ENCODE measurements at places on chromosomes 6 and 20.

DNA sequence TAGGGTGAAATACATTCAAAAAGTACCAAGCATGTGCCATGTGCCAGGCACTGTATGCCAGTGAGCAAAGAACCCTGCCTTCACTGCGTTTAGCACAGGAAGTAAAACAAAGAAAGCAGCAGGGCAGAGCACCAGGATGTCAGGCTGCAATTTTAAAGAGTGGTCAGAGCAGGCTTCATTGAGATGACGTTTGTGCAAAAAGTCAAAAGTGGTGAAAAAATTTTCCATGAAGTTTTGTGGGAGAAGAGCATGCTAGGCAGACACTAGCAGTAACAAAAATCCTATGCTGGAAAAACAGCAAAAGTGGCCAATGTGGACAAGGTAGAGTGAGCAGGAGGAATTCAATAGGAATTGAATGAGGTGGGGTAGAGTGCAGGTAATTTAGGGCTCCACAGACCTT is 31.3 kb downstream of the AKIRIN2 start:
- no peak overlapping the region for H3K4me3 ChIP-seq
- peak overlapping the region; percentile 75 for H3K27ac ChIP-seq
- peaks cover 8% of the 10 kb centered on the region for H3K4me1 ChIP-seq

DNA sequence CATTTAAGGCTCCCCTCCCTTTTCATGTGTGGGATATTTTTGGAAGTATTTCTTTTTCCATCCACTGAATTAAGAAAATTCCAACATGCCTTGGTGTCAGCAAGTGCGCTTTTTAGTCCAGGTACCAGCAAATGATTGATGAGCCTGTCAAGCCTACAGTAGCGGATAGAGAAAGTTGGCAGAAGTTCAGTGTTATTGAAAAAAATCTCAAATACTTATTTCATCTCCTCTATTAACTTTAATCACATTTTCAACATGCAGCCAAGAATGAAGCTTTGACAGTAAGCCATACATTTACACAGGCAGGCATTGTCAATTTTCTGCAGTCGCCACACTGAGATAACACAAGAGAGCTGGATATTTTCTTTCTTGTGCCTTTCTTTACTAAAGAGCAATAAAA is 50.4 kb downstream of the BLOC1S5 start:
- no peaks in the 10 kb centered on the region for H3K27me3 ChIP-seq
- DNase-seq = no peak
- H3K36me3 ChIP-seq = peaks cover 4% of the 10 kb centered on the region
- H3K4me3 ChIP-seq = no peak overlapping the region

DNA sequence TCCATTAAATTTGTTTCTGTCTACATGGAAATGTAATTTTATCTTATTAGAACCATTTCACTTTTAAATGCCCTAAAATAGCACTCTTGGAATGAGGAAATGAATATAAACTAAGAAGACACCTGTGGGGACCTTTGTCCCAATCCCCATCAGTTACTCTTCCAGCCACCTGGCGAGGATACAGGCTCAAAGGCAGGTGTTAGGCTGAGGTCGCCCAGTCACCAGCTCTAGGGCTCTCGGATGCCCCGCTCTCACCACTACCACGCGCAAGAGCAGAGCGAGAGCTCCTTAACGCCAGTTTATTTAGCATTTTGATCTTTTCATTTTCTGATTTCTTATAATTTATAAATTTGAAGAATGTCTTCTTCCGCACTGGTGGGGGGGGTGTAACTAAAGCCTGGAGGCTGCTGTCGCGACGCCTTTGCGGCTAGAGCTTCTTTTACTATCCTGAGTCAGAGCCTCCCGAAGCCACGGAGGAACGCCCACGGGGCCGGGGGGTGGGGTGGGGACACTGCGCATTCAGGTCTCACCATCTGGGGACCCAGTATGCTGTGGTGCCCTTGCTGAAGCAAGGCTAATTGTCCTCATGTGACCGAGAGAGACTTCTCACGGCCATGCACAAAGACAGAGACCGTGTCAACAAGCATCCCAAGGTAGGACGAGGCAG is 38.7 kb upstream of the AFDN start:
- no peaks in the 10 kb centered on the region for H3K4me1 ChIP-seq
- DNase-seq = no peak
- H3K4me3 ChIP-seq = no peak overlapping the region

DNA sequence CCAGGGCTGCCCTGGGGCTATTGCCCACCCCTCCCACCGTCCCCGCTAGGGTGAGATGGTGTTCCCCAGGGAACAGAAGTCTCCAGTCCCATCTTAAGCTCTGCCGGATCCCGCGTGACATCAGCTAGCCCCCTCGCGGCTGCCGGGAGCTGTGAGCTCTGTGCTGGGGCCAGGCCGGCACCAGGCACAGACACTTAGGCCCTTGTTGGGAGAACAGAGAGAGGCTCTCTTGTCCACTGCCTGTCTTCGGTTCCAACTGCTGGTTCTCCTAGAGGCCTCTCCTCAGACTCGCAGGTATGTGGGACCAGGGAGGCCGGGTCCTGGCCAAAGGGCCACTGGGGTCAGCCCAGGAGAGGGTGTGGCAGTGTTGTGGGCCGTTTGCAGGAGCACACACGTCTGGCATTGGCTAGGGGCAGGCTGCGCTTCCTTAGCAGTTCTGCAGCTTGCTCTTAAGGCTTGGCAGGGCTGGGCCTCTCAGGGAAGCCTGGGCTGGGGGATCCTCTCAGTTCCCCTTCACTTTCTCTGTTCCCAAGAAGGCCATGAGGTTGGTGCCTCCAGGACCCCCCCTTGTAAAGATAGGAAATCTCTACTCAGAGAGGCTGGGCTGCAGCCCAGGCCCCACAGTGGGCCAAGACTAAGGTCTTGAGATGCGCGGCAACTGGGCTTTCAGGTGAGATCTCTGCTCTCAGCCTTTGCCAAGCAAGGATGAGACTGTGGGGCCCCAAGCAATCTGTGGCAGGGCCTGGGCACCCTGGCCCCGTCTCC is 6.3 kb downstream of the SGK2 start:
- no peaks in the 10 kb centered on the region for H3K27me3 ChIP-seq
- no peak overlapping the region for H3K4me3 ChIP-seq

DNA sequence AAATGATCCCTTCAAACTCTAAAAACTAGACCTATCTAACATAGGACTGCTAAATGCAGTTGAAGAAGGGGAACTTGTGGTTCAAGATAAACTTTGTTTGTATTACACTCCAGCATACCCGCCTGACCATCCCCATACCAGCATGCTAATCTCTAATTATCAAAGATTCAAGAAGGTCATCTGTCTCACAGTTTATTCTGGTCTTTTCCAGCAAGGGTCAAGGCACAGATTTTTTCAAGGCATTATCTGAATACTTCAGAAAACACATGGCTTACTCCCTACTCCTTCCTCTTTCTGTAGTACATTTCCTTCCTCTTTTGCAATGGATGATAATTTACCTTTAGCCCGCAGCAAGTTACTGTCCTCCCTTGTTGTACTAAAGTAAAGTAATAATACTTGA is 174.1 kb downstream of the PKHD1 start:
- no peak for DNase-seq
- H3K4me3 ChIP-seq = no peak overlapping the region
- H3K27ac ChIP-seq = no peak overlapping the region
- H3K27me3 ChIP-seq = peaks cover 10% of the 10 kb centered on the region
- no peaks in the 10 kb centered on the region for H3K4me1 ChIP-seq

- peaks cover 14% of the 10 kb centered on the region for H3K27me3 ChIP-seq
- no peaks in the 10 kb centered on the region for H3K36me3 ChIP-seq
- H3K4me3 ChIP-seq = no peak overlapping the region
- H3K27ac ChIP-seq = no peak overlapping the region
- H3K4me1 ChIP-seq = no peaks in the 10 kb centered on the region
Measured at GRCh38 chr20:12984069-12984765, 24.6 kb upstream of the SPTLC3 start.

GRCh38 chr6:123551939-123552707 is 84.6 kb downstream of the TRDN start:
- DNase-seq = no peak
- H3K4me3 ChIP-seq = no peak overlapping the region
- H3K27ac ChIP-seq = no peak overlapping the region

DNA sequence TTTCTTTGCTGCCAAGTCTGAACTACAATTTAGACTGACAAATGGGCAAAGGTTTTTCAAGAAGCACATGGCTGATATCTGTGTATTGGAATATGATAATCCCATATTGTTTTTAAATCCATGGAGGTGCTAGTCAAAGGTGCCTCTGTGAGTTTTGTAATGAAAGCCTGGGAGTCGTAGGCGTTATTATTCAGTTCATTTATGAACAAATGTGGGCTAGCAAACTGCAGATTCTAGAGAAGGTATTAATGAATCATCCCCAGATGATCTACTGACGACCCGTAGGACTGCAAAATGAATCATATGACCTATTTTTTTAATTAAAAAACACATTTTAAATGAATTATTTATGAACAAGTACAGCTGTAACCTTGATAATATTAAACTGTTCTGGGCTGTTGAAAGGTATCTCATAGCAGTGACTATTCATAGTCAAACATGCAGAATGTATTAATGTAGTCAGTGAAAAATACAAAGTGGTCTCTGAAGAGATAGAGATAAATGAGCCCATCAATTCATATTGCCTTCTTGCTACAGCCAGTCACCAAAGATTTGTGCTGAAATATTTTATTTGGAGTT is 1317.8 kb upstream of the MAP3K7 start:
- H3K27ac ChIP-seq = no peak overlapping the region
- DNase-seq = no peak
- no peaks in the 10 kb centered on the region for H3K27me3 ChIP-seq
- H3K4me3 ChIP-seq = no peak overlapping the region
- H3K36me3 ChIP-seq = no peaks in the 10 kb centered on the region

DNA sequence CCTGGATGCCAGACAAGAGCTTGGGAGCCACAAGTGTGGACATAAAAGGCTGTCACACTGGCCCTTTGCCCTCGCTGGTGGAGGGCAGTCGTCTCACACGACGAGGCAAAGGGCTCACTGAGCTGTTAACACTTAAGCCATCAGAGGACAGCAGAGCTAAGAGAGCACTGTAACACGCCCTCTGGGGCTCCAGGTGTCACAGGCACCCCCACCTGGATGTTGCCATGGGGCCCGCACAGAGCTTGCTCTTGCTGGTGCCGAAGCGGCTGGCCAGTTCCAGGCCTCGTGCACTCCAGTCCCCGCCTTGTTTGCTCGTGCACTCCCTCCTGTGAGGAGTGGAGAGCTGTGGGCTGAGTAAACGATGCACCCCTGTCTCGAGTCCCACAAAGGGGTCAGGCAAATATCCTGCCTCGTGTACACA is 37.4 kb downstream of the SLC35D3 start:
- no peak for DNase-seq
- peaks cover 5% of the 10 kb centered on the region for H3K4me1 ChIP-seq
- H3K27me3 ChIP-seq = peaks cover 31% of the 10 kb centered on the region
- no peak overlapping the region for H3K27ac ChIP-seq
- no peak overlapping the region for H3K4me3 ChIP-seq

DNA sequence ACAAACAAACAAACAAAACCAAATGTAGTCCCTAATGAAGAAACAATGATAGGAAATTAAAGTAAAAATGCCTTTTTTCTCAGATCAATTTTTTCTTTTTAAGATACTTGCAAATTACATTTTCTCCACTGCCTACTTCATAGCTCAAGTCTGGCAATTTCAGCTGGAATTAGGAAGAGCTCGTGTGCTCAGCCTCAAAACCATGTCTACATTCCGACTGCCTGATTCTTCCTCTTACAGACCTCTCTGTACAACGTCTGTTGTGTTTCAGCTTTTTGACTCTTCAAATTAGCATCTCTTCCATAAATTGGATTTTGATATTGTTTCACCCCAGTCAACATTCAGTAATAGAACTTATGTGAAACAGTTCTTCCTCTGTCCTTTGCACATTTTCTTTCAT is 9.3 kb upstream of the EDN1 start:
- H3K4me3 ChIP-seq = no peak overlapping the region
- no peak overlapping the region for H3K27ac ChIP-seq
- H3K27me3 ChIP-seq = peaks cover 2% of the 10 kb centered on the region
- no peak for DNase-seq

DNA sequence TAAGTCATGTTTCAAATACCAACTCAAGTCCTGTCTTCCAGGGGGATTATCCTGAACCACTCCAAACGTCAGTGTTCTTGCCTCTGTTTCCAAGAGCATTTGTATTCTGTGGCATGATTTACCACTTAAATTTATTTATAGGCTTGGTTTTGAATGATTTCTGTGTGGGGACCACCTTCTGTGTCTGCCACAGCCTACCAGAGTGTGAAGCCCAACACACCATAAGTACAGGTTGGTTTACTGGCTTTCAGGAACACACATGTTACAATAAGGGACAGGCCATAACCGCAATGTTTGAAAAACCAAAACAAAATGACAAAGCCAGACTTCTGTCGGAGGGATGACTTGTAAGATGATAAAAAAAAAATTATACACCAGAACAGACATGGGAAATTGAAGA is 56.5 kb upstream of the MAP3K7 start:
- peaks cover 20% of the 10 kb centered on the region for H3K27me3 ChIP-seq
- no peak overlapping the region for H3K27ac ChIP-seq
- no peak for DNase-seq
- no peaks in the 10 kb centered on the region for H3K36me3 ChIP-seq
- H3K4me3 ChIP-seq = no peak overlapping the region

GRCh38 chr6:112338166-112338709 is 8.9 kb upstream of the RFPL4B start:
- H3K36me3 ChIP-seq = no peaks in the 10 kb centered on the region
- no peaks in the 10 kb centered on the region for H3K4me1 ChIP-seq
- no peak for DNase-seq

DNA sequence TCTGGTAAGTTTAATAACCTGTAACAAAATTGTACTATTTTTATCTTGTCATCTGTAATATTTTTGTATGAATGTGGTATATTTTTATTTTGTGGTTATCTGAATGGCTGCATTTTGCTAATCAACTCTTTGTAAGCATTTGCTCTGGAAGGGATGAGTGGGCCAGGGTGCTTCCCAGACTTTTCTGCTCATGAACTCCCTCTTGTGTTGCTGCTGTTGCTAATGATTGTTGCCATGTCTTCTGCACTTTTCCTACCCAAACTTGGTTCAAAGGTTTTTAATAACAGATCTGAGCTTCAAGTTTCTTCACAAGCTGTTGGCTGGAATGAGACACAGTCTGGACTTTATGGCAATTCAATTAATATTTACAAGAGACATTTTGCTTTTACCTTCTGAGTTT is 1005.7 kb downstream of the HACE1 start:
- no peak overlapping the region for H3K4me3 ChIP-seq
- no peaks in the 10 kb centered on the region for H3K36me3 ChIP-seq
- DNase-seq = no peak
- no peak overlapping the region for H3K27ac ChIP-seq
- H3K4me1 ChIP-seq = no peaks in the 10 kb centered on the region
- H3K27me3 ChIP-seq = no peaks in the 10 kb centered on the region

- H3K27ac ChIP-seq = peak overlapping the region; percentile 81
- H3K27me3 ChIP-seq = no peaks in the 10 kb centered on the region
- H3K36me3 ChIP-seq = peaks cover 34% of the 10 kb centered on the region
- DNase-seq = no peak
- peaks cover 54% of the 10 kb centered on the region for H3K4me1 ChIP-seq
- H3K4me3 ChIP-seq = peak overlapping the region; percentile 77
Measured at GRCh38 chr6:42366999-42367352, 84.8 kb downstream of the TRERF1 start.

DNA sequence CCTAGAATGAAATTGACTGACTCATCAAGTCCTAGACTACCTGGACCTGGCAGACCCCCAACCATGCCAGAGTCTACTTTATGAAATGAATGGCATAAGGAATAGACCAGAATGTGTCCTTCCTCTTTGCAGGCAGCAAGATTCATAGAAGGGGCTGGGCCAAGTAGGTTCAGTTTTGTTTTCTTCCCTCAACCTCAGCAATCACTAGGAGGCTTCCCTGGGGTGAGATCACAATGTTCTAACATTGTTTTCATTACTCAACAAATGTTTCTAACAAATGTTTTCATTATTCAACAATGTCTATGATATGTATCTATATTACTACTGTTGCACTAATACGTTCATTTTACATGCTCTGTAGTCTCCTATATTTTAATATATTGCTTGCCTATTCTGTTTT is 8.4 kb upstream of the FAM162B start:
- no peak overlapping the region for H3K4me3 ChIP-seq
- no peaks in the 10 kb centered on the region for H3K4me1 ChIP-seq
- no peak for DNase-seq
- no peaks in the 10 kb centered on the region for H3K36me3 ChIP-seq
- H3K27me3 ChIP-seq = peaks cover 14% of the 10 kb centered on the region
- H3K27ac ChIP-seq = no peak overlapping the region
